ENCODE measurements at places on chromosomes 6 and 20. TPM values are rescaled to one million over a fixed set of nuclear protein-coding genes. Genes with fewer than 3 reads are reported as not detected.

GRCh38 chr20:533526-533925 lies 10.1 kb downstream of the CSNK2A1 start:
- no peak overlapping the region for H3K27ac ChIP-seq
- no peak for DNase-seq
- H3K4me1 ChIP-seq: peaks cover 84% of the 10 kb centered on the region
- H3K36me3 ChIP-seq: peaks cover 18% of the 10 kb centered on the region
- no peak overlapping the region for H3K4me3 ChIP-seq
- H3K27me3 ChIP-seq: no peaks in the 10 kb centered on the region

DNA sequence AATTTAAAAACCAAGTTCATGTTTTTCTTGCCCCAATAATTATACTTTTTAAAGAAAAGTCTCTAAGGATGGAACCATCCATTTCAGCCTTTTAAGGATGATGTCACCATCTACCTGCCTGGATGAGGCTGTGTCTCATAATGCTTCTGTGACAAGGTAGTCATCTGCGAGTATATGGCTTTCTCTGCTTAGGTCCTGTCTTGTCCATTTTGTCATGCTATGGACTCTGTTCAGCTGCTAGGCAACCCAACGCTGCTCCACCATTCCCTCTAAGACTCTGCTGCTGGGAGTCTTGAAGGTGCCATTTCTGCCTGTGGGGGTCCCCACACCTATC lies 459.8 kb upstream of the RUNX2 start:
- no peaks in the 10 kb centered on the region for H3K27me3 ChIP-seq
- peaks cover 30% of the 10 kb centered on the region for H3K4me1 ChIP-seq
- DNase-seq: no peak
- H3K4me3 ChIP-seq: no peak overlapping the region

GRCh38 chr6:111626441-111626840 lies 20.8 kb upstream of the TRAF3IP2 start:
- H3K4me3 ChIP-seq: no peak overlapping the region
- peaks cover 7% of the 10 kb centered on the region for H3K4me1 ChIP-seq
- no peak for DNase-seq
- no peaks in the 10 kb centered on the region for H3K27me3 ChIP-seq
- H3K27ac ChIP-seq: no peak overlapping the region

DNA sequence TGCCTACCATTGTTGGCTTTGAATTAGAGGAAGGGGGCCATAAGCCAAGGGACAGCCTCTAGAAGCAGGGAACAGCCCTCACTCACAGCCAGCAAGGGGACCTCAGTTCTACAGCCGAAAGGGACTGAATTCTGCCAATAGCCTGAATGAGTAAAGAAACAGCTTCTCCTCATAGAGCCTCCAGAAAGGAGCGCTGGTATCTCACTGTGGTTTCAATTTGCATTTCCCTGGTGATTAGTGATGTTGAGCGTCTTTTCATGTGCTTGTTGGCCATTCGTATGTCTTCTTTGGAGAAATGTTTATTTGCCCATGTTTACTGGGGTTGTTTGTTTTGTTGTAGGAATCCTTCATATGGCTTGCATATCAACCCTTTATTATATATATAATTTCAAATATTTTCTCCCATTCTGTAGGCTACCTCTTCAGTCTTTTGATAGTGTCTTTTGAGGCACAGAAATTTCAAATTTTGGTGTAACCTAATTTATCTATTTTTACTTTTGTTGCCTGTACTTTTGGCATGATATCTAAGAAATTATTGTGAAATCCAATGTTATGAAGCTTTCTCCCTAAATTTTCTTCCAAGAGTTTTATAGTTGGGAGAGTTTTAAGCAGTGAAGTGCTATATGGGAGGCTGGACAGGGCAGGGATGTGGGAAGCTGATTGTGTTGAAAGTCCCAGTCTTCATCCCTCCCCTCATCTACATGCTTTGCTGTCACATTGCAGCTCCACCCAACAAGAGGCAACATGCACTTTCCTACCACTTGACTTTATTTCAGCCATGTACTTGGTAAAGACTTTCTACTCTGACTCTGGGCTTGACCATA lies 82.3 kb upstream of the SHLD1 start:
- no peak for DNase-seq
- no peaks in the 10 kb centered on the region for H3K4me1 ChIP-seq

DNA sequence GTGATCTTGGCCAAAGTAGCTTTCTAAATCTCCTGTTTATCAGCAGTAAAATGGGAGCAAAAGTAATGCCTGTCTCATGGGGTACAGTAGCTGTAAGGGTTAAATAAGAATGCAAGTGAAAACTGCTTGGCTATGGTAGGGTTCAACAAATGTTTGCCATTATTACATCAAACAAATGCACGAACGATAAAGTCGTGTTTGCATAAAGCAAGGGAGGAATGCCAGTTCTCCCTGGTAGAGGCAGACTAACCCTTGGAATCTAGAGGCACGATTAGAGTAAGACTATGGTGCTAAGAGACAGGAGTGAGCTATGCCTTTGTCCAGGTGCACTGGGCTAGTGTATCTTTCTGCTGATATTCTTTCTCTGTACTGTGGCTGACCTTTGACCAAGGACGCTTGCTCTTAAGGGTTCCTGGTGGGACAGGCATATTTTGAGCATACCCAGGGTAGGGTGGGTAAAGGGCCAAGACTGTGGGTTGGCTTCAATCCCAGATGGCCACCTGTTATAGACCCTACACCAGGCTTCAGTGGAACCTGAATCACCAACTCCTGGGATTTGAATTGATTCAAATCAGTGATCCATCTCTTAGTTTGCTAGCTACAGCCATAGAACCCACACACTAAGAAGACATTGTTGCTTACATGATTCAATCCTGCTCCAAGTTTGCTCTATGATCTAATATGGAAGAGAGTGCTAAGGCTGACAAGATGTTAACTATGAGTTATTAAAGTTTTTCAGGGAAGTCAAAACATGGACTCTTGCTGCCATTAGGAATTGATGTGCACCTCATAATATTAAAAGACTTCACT lies 139.9 kb downstream of the CCDC170 start:
- H3K4me3 ChIP-seq: no peak overlapping the region
- no peak for DNase-seq
- H3K27me3 ChIP-seq: peaks cover 24% of the 10 kb centered on the region
- peaks cover under 1% of the 10 kb centered on the region for H3K4me1 ChIP-seq
- H3K27ac ChIP-seq: no peak overlapping the region

The BNIP5 gene
- total RNA-seq: not detected

DNA sequence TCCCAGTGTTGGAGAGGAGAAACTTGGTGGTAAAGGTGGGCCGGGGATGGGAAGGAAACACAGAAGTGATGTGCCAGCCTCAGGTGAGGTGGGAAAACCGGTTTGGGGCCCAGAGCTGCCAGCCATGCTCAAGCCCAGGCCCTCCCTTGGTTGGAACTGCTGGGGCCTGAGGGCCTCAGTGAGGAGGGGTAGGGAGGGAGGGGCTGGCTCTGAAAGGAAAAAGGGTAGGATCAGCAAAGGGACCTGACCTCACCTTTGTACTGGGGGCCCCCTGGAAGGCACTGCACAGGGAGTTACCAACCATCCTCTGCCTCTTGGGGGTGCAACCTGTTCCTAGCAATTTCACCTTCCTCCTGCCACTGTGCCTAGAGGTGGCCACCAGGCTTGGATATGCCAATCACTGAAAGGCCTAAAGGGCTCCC lies 1.8 kb upstream of the SPEF1 start:
- peaks cover 12% of the 10 kb centered on the region for H3K27me3 ChIP-seq
- peaks cover 2% of the 10 kb centered on the region for H3K36me3 ChIP-seq
- H3K27ac ChIP-seq: no peak overlapping the region
- no peak for DNase-seq
- H3K4me3 ChIP-seq: peak overlapping the region; percentile 31

DNA sequence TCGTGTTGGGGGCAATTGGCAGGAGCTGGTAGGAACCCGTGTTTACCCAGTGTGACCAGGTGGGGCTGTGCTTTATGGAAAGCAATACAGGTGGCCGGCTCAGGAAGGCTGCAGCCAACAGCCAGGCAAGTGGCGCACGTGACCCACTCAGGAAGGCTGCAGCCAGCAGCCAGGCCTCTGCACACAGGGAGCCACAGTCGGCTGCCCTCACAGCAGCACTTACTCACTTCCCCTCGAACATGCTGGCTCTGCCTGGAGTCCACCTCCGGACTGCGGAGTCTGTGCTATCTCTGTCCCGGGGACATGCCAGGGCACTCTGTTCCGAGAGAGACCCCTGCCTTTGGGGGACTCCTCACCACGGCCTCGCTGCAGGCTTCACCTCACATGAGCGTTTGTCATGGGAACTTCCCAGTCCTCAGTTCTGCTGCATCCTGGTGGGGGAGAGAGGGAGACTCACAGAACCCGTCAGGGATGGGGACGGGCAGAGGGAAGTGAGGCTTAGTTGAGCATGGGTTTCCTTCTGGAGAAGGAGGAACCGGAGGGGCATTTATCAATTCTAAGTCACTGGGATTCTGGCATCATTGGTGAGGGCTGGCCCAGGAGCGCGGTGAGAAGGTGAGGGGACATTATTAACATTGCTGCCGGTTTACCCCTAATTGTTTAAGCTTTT lies 76.8 kb downstream of the TTLL2 start:
- no peak for DNase-seq
- no peak overlapping the region for H3K27ac ChIP-seq
- no peaks in the 10 kb centered on the region for H3K36me3 ChIP-seq
- H3K4me3 ChIP-seq: no peak overlapping the region
- no peaks in the 10 kb centered on the region for H3K4me1 ChIP-seq

GRCh38 chr6:140269591-140270165 lies 895.2 kb upstream of the CITED2 start:
- no peaks in the 10 kb centered on the region for H3K36me3 ChIP-seq
- no peak overlapping the region for H3K27ac ChIP-seq
- DNase-seq: no peak
- H3K4me1 ChIP-seq: no peaks in the 10 kb centered on the region
- no peak overlapping the region for H3K4me3 ChIP-seq
